ENCODE measurements at places on chromosomes 16 and 17.

GRCh38 chr17:58960068-58960467 is 146.6 kb downstream of the TRIM37 start:
- peak; percentile 18 for DNase-seq

DNA sequence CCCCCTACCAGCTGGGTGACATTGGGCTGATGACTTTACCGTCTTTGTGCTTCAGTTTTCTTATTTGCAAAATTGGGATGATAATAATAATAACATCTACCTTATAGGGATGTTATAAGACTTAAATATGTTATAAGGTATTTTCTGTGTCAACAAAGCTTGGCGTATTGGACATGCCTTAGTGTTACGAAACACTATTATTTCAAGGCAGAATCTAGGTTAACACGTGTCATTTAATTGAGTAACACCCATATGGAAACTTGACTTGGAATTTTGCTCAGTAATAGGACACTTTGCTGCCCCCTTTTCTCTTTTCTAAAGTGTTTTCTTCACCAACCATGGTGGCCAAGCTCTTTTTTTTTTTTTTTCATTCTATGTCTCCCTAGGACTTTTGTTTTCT is 294.2 kb upstream of the SALL1 start:
- DNase-seq, result no peak

DNA sequence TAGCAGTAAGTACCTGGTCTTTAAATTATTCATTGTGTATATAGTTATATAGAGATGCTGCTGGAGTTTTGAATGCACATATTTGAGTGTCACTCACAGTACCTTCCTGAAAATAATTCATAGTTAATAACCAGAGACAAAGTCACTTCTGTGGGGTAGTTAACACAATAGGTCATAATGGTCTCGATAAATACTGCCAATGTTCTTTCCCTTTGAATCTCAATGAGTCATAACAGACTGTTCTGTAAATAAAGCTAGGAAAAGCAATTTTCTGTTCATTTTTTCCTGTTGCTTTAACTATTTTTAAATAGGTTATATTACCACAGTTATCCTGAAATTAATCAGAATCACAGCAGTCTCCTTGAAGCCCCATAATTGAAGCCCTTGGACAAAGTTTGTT is 87.2 kb downstream of the MAP2K4 start:
- DNase-seq, result no peak

DNA sequence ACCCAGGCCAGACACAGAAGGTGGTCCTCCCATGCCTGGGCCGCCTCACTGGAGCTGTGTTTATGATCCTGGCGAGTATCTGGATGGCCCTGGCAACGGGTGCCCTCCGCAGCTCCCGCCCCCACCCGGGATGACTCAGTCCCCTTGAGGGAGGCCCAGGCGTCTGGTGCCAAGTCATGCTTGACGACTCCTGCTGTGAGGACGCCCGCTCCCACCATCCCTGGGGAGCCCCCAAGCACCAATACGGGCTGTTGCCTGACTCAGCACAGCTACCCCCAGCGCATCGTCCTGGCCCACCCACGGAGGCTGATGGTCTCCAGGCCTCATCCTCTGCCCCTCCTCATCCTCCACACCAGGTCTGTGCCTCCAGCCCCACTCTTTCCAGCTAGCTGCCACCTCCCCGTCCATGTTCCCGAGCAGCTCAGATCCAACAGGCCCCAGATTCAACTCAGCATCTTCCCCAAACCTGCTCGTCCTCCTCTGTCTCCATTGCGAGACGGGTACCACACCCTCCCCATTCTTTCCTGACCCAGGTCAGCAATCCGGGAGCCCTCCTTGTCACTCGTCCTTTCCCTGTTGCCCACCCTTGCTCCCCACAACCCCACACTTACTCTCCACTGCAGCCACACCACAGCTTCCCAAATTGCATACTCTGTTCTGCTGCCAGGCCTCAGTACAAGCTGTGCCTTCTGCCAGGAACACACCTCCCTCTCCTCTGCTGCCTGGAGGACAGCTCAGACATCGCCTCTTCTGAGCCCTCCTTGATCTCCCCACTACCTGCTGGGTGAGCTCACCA is 2.6 kb downstream of the CAMKK1 start:
- no peak for DNase-seq

DNA sequence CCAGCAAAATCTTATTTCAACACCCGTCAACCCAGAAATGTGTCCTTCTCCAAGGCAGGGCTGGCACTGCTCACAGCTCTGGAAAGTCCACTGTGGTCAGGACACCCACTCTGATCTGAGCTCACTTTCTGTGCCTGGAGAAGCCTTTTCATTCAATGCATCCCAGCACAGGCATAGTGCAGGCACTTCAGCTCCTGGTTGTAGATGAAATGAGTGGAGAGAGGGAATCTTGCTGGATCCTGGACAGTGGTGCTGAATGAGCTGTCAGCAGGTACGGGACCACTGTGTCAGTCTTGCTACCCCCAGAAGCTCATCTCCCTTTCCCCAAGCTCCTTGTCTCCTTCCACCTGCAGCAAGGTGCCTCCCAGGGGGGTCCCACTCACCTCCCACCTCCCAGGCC is 86.1 kb upstream of the SALL1 start:
- DNase-seq, result no peak

All from OCI-LY7 (cell line).